GM03348 (cell line): ENCODE measurements at places on chromosomes 12 and 14.

- DNase-seq, result no peak
Measured at GRCh38 chr14:32005628-32006027, 71.5 kb upstream of the ARHGAP5 start.

DNA sequence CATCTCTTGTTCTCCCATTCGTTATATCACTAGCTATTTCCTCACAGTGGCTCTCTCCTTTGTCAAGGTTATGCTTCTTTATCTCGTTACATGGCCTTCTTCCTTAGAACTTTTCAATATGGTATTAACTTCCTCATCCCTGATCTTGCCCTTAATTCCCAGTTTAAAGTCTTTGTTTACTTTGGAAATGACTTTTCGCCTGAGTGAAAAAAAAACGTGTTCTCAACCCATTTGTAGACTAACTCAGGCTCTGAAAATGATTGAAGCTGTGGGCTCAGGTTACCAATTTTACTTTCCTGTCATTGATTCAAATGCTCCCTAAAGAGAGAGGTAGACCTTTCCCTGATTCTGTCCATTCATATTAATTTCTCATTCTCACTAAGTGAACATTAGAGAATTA, 135.2 kb downstream of the NUBPL start:
- no peak for DNase-seq

GRCh38 chr12:63400718-63401117, 249.7 kb upstream of the AVPR1A start:
- no peak for DNase-seq

GRCh38 chr12:19169222-19169621, 39.7 kb downstream of the PLEKHA5 start:
- no peak for DNase-seq
